ENCODE measurements at places on chromosomes 6 and 20.

GRCh38 chr20:25584905-25585704 lies at the start of gene NINL:
Gene NINL, minus strand, starts transcription at chr20:25585531. Its CDS starts 58,944 bp downstream, at chr20:25526587.
- DNase-seq, result peak; percentile 77

- no peak for DNase-seq
Measured at GRCh38 chr6:101640131-101640530, 246.6 kb downstream of the GRIK2 start.

GRCh38 chr6:142764311-142764710 lies 180.7 kb downstream of the HIVEP2 start:
- no peak for DNase-seq

- no peak for DNase-seq
Measured at GRCh38 chr6:39905640-39905975, 28.7 kb downstream of the MOCS1 start.

DNA sequence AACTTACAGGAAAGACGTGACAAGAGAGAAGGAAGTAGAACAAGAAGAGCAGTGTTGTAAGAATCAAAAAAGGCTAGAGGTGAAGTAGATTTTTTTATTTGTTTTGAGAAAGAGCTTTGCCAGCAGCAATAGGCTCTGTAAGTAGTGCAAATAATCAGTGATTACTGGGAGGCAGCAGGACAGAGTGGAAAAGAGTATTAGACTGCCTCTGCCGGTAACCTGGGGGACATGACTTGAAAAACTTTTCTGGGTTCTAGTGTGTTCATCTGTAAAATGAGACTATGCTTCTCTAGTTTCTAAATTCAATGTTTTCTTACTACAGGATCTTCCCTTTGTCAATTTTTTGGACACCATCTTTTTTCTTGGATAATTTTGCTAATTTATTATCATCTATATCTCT lies 5.8 kb upstream of the IRAK1BP1 start:
- no peak for DNase-seq

DNA sequence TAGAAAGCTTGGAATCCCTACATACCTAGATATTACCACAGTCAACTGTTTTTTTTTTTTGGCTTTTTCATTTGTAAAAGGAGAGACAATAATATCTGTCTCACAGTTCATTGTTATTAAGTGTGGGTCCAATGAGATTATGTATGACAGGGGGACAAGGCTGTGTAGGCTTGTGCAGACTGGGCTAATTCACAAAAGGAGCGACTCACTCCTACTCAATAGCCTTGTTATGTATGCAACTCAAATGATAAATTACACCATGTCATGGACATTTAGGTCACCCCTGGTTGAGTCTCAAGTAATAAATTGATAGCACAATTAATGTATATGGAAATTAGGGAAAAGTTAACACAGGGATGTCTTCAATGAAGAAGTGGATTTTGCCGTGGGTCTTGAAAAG lies 208.2 kb upstream of the MAP3K7 start:
- DNase-seq, result no peak

- no peak for DNase-seq
Measured at GRCh38 chr6:144947398-144947976, 662.4 kb downstream of the UTRN start.

DNA sequence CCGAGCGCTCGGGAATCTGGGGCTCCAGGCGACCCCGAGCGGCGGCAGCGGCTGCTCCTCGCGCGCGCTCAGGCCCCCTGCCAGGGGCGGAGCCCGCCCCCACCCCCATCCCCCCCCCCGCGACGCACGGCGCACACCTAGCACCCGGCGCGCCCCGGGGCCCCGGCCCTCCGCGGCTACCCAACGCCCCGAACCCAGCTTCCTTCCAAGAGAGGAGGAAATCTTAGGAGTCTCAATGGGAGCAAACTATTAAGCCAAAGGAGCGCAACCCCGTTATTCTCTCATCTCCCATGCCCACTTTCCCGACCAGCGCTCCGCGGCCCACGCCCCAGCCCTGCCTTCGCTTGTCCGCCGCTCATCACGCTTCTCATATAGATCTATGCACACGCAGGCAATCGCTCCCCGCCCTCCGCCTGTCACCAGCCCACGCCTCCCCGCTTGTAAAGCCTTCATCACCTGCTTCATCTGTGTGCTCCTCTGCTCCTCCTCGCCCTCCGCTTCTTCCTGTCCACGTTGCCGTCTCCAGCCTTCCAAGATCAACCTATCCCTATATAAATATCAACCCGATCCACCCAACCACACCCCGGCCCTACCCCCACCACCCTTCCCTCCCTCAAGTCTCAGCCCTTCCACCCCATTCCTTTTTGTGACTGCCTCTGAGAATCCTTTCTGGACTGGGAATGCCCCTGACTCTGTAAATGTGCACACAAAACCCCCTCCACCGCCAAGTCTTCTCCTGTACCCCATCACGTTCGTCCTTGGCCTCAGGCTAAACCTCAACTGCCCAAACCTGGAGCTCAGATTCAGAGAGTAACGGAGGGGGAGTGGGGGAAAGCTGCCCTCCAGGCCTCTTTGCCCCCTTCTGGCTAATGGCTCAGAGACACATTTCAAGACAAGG lies at the start of gene DLK2:
Gene DLK2, minus strand, starts transcription at position 18 of the 898 bp plus-strand sequence. CDS start 723 bp downstream, outside the sequence.
- DNase-seq, result peak; percentile 78

DNA sequence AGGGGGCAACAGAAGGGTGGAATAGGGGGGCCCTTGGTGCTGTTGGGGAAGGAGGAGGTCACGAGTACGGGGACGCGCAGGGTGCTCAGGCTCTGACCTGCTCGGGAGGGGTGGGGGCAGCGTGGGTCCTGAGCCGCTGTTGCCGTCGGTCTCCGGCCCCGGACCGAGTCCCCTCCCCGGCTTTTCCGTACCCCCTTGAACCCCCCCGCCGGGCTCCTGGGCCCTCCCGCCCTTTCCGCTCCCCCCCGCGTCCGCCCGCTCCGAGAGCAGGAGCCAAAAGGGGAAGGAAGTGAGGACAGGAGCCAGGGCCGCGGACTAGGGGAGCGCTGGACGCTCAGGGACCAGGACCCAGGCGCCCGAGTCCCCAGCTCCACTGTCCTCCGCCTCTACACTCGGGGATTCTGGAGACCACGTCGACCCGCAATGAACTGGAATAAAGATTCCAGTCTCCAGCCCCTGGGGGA lies at the start of gene RGL2:
Gene RGL2, minus strand, starts transcription at position 170 of the 464 bp plus-strand sequence. CDS start 332 bp downstream, outside the sequence.
- peak; percentile 79 for DNase-seq

DNA sequence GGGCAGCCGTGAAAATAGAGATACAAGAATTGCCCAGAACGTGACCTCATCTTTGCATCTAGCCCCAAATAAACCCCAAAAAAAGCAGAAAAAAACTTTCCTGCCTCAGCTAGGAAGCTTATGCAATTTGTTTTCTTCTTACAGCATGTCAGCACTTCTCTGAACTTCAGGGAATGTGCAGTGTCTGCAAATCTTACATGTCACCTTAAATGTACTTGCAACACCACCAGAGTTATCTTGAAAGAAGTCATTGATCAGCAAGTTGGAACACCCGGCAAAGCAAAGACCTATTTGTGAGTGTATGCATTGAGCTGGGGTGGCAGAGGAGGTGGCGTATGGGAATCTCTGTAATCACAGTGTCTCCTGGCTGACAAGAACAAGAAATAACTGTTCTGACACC lies 123.4 kb downstream of the PKHD1 start:
- DNase-seq, result no peak

DNA sequence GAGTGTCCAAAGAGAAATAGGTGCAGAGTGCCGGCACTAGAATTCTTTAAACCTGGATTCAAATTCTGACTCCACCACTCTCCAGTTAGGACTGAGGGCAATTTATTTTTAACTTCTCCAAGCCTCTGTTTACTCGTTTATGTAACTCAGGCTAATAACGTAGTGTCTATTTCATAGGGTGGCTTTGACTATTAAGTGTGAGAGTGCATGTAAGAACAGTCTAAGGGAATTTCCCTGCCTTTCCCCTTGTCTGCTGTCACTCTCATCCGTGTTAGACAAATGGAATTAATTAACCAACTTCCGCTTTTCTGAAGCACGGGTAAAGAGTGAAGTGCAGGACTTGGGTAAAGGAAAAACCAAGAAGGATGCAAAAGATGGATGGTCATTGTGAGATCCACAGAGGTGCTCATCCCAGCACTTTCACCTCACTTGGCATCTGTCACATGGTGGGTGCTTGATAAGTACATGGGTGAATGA lies 4.1 kb upstream of the ZKSCAN8 start:
- DNase-seq, result no peak

GRCh38 chr6:18415671-18416340 lies 28.7 kb downstream of the RNF144B start:
- DNase-seq, result no peak

GRCh38 chr6:56370127-56370540 lies 122.8 kb upstream of the COL21A1 start:
- DNase-seq, result no peak

DNA sequence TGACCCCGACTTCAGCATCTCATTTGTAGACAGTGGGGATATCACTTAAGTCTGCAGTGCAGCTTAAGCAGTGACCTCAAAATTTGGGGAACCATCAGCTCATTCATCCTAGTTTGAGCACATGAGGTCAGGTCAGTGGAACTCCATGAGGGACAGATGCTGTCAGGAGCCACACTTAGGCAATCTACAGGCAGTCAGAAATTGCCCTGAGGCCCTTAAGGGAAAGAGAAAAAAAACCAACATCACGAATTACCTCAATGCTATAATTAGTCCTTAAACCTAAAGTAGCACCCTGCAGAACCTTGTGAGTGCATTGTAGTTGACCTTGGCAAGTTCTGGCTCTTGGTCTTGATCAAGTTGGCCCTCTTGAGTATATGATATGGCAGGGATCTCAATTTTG lies 21.1 kb downstream of the TMEM74B start:
- DNase-seq, result no peak

DNA sequence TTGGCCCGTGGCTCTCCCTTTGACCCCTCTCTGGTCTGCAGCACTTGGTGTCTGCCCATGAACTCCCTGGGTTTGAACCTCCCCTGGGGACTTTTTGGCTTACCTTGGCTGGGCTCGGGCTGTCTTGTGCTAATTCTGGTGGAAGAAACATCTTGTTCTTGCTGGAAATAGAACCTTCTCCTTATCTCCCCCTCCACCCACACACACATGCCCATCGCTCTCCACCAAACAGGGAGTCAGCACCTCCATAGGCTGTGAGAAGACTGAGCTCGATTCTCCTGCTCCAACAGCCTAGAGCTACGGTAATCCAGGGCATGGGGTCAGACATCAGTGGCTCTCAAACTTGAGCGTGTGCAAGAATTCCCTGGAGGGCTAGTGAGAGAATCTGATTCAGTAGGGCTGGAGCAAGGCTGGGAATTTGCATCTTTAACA lies 114.4 kb upstream of the SLC22A23 start:
- no peak for DNase-seq

GRCh38 chr20:46701556-46701955 lies 7.9 kb upstream of the SLC2A10 start:
- DNase-seq, result no peak

GRCh38 chr6:21078497-21078896 lies 515.1 kb upstream of the SOX4 start:
- DNase-seq, result no peak

DNA sequence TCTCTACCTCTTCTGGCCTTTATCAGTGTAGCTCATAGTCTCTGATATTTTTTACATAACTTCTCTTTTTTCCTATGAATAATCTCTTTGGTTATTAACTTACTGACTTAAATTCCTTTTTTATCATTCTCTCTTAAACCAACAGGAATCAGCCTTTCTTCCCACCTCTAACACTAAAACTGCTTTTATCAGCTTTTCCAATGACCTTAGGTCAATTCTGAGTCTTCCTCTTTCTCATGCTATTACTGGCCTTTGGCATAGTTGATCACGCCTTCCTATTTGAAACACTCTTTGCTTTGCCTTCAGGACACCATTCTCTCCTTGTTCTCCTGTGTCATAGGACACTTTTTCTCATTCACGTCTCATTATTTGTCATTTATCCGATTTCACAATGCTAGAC lies 8.1 kb upstream of the HINT3 start:
- no peak for DNase-seq

GRCh38 chr6:121260651-121261102 lies 73.6 kb downstream of the TBC1D32 start:
- no peak for DNase-seq

GRCh38 chr20:35726842-35727711 lies 15.0 kb downstream of the RBM39 start:
- no peak for DNase-seq
